Central memory CD8-positive, alpha-beta T cell (primary cell): ENCODE measurements at places on chromosomes 5 and 9.

DNA sequence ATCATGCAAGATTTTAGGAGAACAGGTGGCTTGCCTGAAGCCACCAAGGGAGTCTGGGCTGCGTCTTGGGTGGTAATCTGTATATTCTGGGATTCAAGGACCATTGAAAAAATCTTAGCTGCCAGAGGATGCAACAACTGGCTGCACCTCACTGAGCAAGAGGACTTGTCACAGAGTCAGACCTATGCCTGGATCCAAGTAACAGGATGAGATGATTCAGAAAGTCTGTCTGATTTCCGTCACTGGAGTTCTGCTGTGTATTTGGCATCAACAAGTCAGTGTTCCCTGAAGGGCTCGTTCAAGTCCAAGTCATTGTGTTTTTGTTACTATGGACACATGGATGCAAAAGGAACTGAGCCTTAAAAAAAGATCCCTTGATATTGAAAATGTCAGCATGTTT, 37.8 kb upstream of the CARTPT start:
- no peak for DNase-seq

GRCh38 chr9:114169952-114170770, 14.8 kb downstream of the COL27A1 start:
- no peak for DNase-seq

DNA sequence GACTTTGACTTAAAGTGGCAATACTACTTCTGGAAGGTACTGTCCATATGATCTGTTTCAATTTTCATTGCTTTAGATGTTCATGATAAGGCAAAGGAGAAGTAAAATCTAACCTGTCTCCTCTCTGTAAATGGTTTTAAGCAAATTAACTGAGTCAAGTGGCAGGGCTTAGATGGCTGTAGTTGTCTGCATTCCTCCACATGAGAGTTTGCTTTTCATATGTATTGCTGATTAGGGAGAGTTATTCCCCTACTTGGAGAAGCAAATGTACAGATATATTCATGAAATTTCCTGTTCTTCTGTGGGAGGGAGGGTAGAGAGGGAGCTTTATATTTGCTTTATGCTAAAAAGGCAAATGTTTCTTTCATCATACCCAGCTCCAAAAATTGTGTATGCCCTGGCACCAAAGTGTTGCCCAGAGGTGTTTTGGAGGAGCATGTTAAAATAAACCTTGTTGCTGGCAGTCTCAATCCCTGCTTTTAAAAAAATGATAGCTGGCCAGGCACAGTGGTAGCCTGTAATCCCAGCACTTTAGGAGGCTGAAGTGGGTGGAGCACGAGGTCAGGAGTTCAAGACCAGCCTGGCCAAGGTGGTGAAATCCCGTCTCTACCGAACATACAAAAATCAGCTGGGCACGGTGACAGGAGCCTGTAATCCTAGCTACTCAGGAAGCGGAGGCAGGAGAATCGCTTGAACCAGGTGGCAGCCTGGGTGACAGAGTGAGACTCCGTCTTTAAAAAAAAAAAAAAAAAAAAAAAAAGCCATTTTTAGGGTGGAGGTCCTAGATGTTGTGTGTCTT, 3.5 kb upstream of the LRRTM2 start:
- no peak for DNase-seq

GRCh38 chr9:27468000-27468399, 56.1 kb upstream of the IFNK start:
- DNase-seq, result no peak

DNA sequence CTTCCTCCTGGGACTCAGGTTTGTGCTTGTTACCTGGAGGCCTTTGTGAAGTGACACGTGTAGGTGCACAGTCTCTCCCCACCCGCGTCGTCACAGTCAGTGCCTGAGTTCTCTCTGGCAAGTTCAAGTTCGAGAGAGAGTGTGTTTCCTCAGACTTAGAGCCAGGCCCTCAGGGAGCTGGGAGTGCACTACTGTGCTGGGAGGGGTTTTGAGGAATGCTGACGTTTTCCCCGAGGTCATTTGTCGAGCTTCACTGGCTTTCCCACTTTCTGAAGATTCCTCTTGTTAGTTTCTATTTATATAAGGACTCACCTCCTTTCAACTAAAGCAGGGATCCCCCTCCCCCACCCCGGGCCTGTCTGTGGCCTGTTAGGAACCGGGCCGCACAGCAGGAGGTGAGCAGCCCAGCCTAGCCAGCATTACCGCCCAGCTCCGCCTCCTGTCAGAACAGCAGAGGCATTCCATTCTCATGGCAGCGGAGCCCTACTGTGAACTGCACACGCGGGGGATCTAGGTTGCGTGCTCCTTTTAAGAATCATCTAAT, 209.2 kb downstream of the DIRAS2 start:
- no peak for DNase-seq

- DNase-seq, result no peak
Measured at GRCh38 chr5:52725808-52726207, 61.9 kb upstream of the ITGA1 start.

DNA sequence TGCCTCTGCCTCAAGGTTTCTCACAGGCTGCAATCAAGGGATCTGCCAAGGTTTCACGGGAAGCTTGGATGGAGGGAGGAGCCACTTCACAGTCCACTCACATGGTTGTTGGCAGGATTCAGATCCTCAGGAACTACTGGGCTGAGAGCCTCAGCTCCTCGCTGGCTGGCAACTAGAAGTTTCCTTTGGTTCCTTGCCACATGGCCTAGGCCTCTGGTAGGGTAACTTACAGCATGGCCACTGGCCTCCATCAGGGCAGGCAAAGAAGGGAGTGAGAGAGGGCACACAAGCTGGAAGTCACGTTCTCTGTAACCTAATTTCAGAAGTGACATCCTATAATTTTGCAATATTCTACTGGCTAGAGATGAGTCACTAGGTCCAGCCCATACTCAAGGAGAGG, 32.2 kb downstream of the SPOCK1 start:
- DNase-seq, result no peak

- DNase-seq, result no peak
Measured at GRCh38 chr9:33127881-33128280, 39.3 kb downstream of the B4GALT1 start.

DNA sequence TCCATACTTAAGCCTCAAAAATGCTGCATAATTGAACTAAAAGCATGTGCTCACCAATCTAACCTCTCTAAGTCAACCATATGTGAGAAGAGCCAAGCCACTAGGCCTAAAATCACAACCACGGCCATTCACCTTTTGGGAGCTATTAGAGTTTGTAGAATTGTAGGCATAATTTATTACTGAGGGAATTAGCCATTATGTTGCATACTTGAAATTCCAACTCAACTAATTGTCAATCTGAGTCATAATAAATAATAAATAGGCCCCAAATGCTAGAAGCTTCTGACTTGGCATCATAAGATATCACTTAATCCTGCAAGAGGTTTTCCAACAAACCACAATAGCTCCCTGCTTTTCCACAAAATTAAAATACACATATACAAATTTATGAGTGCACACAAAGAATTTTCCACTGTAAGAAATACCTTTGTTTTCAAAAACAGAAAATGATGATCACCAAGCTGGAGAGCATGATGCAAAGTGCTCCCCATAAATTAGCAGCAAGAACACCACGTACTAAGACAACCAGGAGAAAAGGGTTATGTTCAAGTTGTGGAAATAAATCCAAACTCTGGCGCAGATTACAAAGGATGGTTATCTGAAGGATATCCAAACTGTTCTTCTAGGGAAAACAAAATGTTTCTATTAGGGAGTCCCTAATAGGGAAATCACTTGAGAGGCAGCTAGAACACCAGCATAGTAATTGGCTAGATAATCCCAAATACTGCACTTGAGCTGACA, 250.0 kb upstream of the SLC30A5 start:
- DNase-seq, result no peak

GRCh38 chr9:8825585-8826147, 1026.1 kb upstream of the DMAC1 start:
- DNase-seq, result no peak

- DNase-seq, result no peak
Measured at GRCh38 chr5:60184606-60185005, 291.1 kb upstream of the PDE4D start.

- no peak for DNase-seq
Measured at GRCh38 chr9:20650313-20650712, 28.0 kb upstream of the MLLT3 start.

DNA sequence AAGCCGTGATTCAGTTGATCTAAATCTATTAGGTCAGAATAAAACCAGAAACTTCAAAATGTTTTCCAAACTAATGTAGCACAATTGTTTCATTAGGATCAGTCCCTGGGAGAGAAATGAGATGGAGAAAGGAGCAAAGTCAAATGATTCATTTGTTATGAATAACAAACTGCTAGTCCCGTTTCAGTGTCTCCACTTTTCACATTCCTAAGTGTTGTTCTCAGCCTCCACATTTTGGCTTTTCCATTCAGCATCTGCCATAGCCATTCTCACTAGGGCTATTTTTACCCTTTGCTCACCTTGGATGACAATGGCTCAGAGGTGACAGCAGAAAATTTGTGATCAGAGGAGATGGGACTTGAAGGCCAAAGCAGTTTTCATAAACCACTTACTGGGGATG, 314.1 kb upstream of the KIF2A start:
- no peak for DNase-seq

DNA sequence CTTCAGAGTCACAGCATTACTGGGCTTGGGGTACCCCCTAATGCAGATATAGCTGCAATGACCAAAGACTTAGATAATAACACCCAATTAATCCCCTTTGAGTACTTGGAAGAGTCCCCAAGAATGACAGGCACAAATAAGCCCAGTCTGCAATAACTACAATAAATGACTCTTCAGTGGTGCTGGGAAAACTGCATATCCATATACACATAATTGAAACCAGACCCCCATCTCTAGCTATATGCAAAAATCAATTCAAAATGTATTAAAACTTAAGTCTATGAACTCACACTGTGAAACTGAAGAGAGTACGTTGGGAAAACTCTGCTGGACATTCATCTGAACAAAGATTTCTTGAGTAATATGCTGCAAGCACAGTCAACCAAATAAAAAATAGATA, 422.5 kb downstream of the CDH18 start:
- no peak for DNase-seq

DNA sequence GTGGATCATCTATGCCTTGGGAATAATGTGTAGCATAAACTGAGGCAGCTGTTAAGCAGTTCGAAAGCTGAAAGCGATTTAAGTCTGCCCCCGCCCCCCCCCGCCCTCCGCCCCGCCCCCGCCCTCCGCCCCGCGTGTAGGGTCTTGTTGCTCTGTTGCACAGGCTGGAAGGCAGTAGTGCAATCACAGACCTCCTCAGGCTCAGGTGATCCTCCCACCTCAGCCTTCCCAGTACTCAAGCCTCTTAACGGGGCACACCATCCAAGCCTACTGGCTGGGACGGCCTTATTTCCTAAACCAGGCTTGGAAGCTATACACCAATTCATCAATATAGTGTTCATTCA, 945 bp downstream of the ANKDD1B start:
- DNase-seq, result no peak

DNA sequence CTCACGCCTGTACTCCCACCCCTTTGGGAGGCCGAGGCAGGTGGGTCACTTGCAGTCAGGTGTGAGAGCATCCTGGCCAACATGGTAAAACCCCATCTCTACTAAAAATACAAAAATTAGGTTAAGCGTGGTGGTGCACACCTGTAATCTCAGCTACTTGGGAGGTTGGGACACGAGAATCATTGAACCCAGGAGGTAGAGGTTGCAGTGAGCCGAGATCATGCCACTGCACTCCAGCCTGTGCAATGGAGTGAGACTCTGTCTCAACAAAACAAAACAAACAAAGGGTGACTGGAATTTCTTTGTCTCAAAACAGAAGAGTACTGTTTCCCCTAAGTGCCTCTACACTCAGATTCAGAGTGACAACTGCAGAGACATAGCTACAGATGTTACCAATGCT, 116.1 kb downstream of the AP3B1 start:
- no peak for DNase-seq

DNA sequence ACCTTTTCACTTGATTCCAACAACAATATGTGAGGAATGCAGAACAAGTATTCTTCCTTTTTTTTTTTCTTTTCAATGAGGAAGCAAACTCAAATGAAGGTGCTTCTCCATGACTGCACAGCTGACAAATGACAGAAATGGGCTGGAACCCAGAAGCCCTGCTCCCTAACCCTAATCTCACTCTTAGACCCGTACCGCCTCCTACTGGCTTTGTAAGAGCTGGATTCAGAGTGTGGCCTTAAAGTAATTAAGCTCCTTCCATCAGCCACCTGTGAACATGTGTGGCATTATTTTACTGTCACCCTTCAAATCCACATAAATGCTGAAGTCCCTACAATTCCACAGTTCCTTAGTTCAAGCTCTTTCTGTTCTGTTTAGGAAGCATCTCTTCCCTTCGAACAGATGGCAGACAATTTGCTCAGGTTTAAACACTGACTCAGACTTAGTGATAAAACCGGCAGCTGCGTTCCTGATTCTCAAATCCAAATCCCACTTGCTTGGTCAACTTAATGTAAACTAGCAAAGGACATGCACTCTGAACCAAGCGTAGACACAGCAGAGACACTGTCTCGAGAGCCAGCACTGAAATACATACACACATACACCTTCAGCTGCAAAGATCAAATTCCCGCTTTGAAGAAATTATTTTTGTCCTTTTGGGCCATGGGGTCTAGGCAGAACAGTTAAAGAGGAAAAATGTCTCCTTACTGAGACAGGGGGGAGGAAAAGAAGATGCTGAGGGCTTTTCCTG, 316.7 kb upstream of the TLE4 start:
- DNase-seq, result no peak

GRCh38 chr5:61854531-61854930, 451.5 kb upstream of the KIF2A start:
- no peak for DNase-seq

DNA sequence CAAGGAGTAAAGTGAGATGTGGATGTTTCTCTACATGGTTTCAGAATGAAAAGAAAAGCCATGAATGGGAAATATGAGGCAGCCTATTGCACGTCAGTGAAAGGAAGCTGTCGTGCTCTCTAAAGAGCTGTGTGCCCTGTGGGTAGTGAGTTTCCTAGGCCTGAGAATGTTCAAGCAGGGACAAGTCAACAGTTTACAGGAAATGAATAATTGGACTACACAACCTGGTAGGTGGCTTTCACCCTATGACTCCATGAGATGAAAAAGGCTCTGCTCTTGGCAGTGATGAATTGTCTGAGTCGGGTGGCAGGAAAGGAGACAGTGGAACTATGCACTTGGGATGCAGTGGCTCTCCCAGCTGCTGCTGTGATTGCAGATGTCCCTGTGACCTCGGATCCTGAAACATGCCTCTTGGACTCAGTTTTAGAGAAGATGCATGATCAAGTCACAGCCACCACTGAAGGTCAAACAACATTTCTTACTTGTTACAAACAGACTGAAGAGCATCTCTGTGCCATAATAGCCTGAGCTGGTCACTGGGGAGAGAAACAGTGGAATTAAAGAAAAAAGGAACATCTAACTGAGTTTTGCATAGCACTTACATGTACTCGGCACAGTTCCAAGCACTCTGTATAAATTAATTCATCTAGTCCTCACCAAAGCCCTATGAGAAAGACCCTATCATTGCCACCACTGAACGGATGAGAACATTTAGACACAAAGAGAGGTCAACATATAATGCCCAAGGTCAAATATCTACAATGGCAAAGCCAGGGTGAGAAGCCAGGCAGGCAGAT, 293.7 kb downstream of the SPOCK1 start:
- DNase-seq, result no peak

DNA sequence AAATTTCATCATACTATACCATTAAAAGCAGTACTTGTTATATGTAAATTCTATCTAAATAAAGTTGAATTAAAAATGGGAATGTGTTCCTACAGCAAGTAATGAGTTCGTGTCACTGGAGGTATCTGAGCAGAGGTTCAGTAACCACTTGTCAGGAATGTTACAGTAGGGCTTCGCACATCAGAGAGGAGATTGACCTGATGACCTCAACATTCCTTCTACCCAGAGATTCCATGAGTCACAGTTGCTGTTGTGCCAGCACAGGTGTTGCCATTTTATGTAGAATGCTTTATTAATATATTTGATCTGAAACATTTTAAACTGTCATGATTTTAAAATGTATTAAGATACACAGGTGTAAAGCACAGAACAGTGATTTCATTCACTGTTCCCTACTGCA, 60.3 kb downstream of the STX17 start:
- no peak for DNase-seq
